GM19239 (cell line): ENCODE measurements at places on chromosomes 4 and X.
A peak's percentile ranks its signal among the peaks of the same experiment; 100 is the strongest.

GRCh38 chr4:6573986-6574746 lies 823 bp upstream of the MAN2B2 start:
- DNase-seq, result no peak

DNA sequence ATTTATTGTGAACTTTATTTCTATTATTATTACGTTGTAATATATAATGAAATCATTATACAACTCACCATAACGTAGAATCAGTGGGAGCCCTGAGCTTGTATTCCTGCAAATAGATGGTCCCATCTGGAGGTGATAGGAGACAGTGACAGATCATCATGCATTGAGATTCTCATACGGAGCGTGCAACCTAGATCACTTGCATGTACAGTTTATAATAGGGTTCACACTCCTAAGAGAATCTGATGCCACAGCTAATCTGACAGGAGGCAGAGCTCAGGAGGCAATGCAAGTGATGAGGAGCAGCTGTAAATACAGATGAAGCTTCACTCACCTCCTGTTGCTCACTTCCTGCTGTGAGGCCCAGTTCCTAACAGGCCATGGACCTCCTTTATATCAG lies 2170.2 kb downstream of the PCDH7 start:
- DNase-seq, result no peak

DNA sequence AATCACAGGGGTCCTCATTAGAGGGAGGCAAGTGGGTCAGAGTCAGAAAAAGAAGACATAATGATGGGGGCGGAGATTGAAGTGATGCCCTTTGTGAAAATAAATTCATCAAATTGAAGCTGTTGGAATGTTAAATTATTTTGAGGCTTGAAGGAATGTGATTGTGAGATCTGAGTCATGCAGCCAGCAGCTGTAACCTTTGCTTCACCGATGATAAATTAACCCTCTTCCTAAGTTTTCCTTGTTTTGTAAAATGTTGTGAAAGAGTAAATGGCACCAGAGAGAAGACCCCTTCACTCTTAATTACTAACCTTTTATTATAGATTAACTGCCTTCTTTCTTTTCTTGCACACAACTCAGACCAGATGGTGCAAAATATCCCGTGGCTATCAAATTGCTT lies 47.7 kb upstream of the FAM9A start:
- DNase-seq, result no peak

- DNase-seq, result no peak
Observed at GRCh38 chrX:72083291-72083690, 48.4 kb downstream of the RTL5 start.

GRCh38 chrX:152220606-152221005 lies 82.2 kb upstream of the MAGEA10 start:
- DNase-seq, result no peak

DNA sequence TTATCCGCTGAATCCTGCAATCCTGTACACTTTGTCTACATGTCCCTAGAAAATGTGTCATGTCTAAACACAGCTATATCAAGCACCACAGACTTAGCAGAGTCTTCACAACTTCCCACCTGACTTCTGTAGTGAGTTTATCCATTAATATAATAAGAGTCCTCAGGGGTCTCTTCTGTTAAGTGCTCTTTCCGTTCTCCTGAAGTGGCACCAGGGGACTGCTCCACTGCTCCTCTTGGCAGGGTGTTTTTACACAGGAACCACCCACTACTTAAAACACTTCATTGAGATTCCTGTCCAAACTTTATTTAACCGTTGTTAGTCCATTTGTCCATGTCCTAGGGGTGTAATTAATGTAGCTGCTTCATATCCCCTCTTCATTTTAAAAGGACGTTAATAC lies 1000.4 kb downstream of the STPG2 start:
- no peak for DNase-seq

GRCh38 chrX:21700275-21700674 lies 42.1 kb upstream of the KLHL34 start:
- no peak for DNase-seq

- no peak for DNase-seq
Observed at GRCh38 chr4:61666244-61666643, 466.1 kb downstream of the ADGRL3 start.

DNA sequence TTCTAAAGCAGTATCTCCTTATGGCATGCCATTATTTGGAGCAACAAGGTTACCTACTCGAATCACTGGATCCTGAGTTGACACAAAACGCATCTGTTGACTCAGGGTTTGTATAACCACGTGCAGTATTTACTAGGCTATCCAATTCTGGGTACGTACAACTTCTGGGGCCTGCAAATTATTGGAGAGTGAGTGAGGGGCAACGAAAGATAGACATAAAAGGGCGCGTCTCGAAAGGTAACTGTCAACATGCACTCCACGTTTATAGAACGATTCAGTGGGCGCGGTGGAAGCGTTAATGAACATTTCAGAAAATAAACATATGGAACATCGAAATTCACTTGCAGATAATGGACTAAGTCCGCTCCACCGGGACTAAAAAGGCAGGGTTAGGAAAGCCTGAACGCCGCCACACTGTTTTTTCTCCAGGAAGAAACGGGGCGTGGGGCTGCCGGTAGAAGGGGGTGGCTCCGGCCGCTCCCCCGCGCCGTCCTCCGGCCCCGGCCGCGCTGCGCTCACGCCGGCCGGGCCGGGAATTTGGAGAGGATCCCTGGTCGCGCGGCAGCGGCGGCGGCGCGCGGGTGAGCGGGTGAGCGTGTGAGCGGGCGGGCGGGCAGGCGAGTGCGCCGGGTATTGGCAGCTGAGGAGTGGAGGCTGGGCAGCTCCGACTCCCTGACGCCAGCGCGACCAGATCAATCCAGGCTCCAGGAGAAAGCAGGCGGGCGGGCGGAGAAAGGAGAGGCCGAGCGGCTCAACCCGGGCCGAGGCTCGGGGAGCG lies at the start of gene SMAD1:
SMAD1 (plus strand) TSS at position 690 of the 778 bp plus-strand sequence. CDS start 32,761 bp downstream, outside the sequence.
- DNase-seq, result peak; percentile 36
